ENCODE measurements at places on chromosomes 13 and 19. TPM values are rescaled to one million over a fixed set of nuclear protein-coding genes. Genes with fewer than 3 reads are reported as not detected.

GRCh38 chr19:690203-690602 is 5.0 kb downstream of the PRSS57 start:
- no peak overlapping the region for H3K27ac ChIP-seq
- no peak overlapping the region for H3K4me3 ChIP-seq
- no peaks in the 10 kb centered on the region for H3K4me1 ChIP-seq
- H3K27me3 ChIP-seq = no peaks in the 10 kb centered on the region

DNA sequence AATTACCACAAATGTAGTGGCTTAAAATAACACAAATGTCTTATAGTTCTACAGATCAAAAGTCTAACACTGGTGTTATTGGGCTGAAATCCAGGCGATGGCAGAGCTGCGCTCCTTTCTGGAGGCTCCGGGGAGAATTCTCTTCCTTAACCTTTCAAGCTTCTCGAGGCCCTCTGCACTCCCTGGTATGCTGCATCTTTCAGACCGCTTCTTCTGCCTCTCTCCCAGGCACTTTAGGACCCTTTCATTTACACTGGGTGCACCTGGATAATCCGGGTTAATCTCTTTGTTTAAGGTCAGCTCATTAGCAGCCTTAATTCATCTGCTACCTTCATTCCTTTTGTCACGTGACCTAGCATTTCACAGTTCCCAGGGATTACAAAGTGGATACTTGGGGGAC is 211.3 kb upstream of the RFC3 start:
- H3K27me3 ChIP-seq = no peaks in the 10 kb centered on the region
- H3K36me3 ChIP-seq = no peaks in the 10 kb centered on the region
- DNase-seq = peak; percentile 54
- no peaks in the 10 kb centered on the region for H3K4me1 ChIP-seq

- no peaks in the 10 kb centered on the region for H3K36me3 ChIP-seq
- no peaks in the 10 kb centered on the region for H3K4me1 ChIP-seq
- no peak overlapping the region for H3K4me3 ChIP-seq
- H3K27me3 ChIP-seq = no peaks in the 10 kb centered on the region
Observed at GRCh38 chr13:48142436-48142835, 47.5 kb upstream of the MED4 start.

- H3K36me3 ChIP-seq = no peaks in the 10 kb centered on the region
- H3K4me1 ChIP-seq = no peaks in the 10 kb centered on the region
- H3K27ac ChIP-seq = no peak overlapping the region
- no peak for DNase-seq
Observed at GRCh38 chr13:112028481-112028880, 38.5 kb upstream of the SOX1 start.

- no peaks in the 10 kb centered on the region for H3K27me3 ChIP-seq
- H3K4me1 ChIP-seq = peaks cover 11% of the 10 kb centered on the region
- H3K27ac ChIP-seq = no peak overlapping the region
- no peak overlapping the region for H3K4me3 ChIP-seq
Observed at GRCh38 chr19:15264061-15264932, 32.0 kb upstream of the EPHX3 start.

GRCh38 chr13:109884462-109884861 is 98.1 kb upstream of the IRS2 start:
- no peak for DNase-seq
- no peak overlapping the region for H3K27ac ChIP-seq
- no peak overlapping the region for H3K4me3 ChIP-seq
- H3K27me3 ChIP-seq = no peaks in the 10 kb centered on the region

- H3K27ac ChIP-seq = peak overlapping the region; percentile 44
- peak overlapping the region; percentile 90 for H3K4me3 ChIP-seq
- H3K36me3 ChIP-seq = no peaks in the 10 kb centered on the region
- H3K4me1 ChIP-seq = no peaks in the 10 kb centered on the region
Observed at GRCh38 chr13:75481176-75482069, 546 bp downstream of the TBC1D4 start.

DNA sequence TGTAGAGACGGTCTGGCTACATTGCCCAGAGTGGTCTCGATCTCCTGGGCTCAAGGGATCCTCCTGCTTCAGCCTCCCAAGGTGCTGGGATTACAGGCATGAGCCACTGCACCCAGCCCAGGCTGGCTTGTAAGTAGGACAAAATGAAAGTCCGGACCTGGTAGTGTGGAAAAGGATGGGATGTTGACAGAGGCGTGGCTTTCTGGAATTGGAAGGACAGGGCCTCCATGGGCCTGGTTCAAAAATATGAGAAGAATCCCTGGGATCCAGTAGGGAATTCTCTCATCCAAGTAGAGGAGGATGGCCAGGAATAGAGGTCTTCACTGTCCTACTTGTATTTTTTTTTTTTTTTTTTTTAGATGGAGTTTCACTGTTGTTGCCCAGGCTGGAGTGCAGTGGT is 64.9 kb downstream of the TRPM4 start:
- H3K4me1 ChIP-seq = no peaks in the 10 kb centered on the region
- H3K27me3 ChIP-seq = no peaks in the 10 kb centered on the region
- no peak overlapping the region for H3K27ac ChIP-seq
- H3K36me3 ChIP-seq = no peaks in the 10 kb centered on the region
- no peak for DNase-seq

DNA sequence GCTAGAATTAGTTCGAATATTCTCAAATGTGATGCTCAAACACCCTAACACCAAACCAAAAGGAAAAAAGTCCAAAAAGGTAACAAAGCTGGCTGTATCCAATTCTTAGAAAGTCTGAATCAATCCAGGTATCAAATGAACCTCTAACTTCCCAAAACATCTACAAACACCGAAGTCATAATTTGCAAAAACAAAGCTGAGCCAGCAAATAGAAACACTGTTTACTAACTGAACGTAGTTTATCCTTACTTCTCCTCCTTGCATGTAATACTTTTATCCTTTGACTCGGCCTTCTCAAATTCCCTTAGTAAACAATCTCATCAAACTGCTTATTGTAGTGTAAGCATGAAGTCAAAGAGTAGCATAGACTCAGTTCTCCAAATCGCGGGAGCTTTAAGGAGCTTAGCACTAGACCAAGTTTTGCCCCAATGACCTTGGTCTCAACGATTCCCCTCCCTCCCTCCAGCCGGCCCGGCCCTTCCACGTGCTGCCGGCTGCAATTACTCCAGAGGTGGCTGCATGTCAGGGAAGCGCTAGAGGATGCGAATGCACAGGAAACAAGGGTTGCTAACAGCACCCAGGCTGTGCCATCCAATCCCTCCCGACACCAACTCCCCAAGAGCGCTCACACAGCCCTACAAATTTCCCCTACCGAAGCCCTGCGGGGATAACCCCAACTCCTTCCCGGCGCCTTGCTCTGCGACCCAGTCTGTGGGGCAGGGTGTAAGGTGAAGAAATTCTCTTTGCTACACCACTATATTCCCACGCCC is 693 bp downstream of the XPO4 start:
- no peaks in the 10 kb centered on the region for H3K4me1 ChIP-seq
- H3K4me3 ChIP-seq = peak overlapping the region; percentile 83
- H3K36me3 ChIP-seq = no peaks in the 10 kb centered on the region
- no peaks in the 10 kb centered on the region for H3K27me3 ChIP-seq
- H3K27ac ChIP-seq = peak overlapping the region; percentile 99

Gene TTYH1
- 11.0 TPM for polyA plus RNA-seq

Gene KCTD4
- polyA plus RNA-seq = 1.2 TPM

Gene SLC25A41
- polyA plus RNA-seq = 0.50 TPM

Gene JOSD2
- 82.9 TPM for polyA plus RNA-seq

Gene ZNF506
- 16.4 TPM for polyA plus RNA-seq
